ENCODE measurements at places on chromosomes 2 and 18.

GRCh38 chr2:240598311-240598911 is 11.9 kb downstream of the CAPN10 start:
- DNase-seq, result no peak

GRCh38 chr2:85088921-85089320 is 44.3 kb upstream of the TCF7L1 start:
- DNase-seq, result no peak

DNA sequence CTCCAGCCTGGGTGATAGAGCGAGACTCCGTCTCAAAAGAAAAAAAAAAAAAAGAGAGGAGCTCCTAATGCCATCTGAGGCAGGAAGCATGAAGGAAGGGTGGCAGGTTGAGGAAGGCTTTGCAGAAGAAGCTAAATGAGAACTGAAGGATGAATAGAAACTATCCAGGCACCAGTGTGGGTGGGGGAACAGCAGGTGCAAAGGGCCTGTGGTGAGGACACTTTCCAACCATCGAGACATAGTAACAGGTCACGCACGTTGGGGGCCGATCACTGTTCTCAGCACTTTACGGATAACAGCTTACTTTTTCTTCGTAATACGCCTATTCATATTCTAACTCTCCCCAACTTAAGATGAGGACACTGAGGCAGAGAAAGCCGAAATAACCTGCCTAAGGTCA is 58.4 kb downstream of the NGEF start:
- DNase-seq, result no peak

DNA sequence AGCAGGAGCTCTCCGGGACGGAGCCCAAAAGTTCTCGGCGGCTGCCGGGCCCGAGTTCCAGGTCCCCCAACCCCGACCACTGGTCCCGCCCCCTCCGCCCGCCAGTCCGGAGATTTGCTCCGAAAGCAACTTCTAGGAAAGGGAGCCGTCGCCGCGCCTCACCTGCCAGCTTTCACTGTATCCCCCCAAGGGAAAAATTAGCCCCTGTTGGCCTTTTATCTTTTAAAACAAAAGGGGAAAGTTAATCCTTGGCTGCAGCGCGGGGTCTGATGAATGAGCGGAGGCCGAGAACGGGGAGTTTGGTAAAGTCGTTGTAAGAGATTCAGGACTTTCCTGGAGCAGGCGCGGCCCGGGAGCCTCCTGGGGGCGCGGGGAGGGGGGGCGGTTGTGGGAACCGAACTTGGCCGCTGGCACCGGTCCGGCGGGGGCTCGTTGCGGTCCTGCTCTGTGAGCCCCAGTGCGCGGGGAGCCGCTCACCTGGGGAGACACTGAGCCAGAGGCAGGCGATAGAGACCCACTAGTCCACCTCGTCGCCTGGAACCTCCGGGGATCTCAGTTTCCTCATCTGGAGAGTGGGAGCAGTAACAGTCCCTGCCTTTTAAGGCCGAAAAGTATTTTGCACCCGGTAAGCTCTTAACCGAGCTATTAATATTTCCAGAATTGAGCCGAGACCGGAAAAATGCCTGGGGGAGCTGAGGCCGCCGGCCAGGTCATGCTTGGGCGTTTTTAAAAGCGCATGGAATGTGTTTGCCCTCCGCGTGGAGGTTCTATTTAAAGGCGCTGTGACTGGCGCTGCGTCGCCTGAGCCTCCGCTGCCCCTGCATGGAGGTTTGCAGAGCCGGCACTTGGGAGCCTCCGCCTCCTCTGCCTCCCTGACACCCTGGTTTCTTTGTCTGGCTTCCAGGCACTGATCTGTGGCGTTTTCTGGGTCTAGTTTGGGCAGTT is 1.1 kb downstream of the EFHD1 start:
- DNase-seq, result no peak

DNA sequence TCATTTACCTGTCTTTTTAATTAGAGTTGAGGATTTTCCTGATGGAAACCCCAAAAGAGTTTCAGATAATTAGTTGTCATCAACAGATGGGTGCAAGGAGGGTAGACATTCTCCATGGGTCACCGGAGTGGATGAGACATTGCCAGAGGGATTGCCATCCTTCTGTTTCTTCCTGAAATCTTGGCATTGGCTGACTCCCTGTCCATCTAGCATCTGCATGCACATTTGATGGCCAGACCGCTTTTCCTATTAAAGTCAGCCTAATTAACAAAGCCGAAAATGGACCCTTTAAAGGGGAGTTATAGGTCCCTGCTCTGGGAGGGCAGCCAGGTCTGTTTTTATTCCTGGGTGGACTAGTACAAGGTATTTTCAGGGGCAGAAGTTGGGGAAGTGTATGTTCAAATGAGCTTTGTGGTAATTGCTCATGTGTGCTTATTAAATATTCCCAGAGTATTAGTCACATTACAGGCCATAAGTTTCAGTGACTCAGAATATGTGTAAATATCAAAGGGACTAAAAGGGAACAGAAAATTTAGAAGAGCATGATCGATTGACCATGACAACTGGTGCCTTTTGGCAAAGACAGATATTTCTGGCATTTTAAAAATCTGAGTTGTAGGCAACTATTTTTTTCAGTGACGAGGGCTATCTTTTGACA is 209.8 kb downstream of the PHLPP1 start:
- no peak for DNase-seq

GRCh38 chr2:225025917-225026571 is 16.2 kb downstream of the DOCK10 start:
- DNase-seq, result no peak

DNA sequence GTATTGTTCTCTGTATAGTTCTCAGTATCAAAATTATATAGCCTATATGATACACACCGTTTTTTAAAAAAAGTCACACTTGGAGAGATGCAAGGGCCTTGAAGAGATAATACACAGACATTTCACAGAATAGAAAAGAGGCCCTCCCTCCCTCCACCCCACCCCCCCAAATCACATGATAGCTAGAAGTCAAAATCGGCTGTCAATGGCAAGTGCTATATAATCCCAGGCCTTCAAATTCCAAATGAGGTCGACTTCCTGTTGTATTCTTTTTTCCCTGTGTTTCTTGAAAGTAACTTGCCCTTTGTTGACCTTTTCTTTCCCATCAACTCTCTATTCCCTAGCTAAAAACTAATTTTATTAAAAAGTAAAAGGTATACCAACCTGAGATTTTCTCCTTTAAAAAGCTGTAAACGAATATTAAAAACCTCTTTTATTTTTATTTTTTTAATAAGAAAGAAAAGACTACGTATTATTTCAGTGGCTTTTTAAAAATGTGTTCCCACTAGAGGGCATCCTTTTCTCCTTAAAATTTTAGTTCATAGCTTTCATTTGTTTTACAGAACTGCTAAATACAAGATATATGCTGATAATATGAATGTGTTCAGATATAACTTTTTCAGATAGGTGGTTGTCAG is 46.6 kb downstream of the KCMF1 start:
- no peak for DNase-seq

GRCh38 chr2:100784681-100785080 is 35.3 kb upstream of the NPAS2 start:
- DNase-seq, result no peak

DNA sequence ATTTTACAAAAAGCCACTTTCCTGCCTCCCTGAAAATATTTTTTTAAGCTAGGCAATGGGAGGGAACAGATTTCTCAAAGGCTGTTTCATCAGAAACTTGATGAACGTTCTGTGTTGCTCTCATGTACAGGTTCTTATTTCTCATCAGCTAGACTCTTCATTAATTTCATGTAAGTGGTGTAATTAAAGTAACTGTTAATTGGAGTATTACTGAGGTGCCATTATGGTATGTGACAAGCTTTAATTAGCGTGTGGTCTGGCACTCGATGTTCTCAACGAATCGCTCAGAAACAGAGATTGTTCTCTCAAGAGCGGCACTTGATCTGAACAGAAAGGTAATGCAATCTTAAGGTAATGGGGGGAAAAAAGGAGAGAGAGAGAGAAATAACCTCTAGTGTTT is 81.9 kb upstream of the MYCN start:
- no peak for DNase-seq

DNA sequence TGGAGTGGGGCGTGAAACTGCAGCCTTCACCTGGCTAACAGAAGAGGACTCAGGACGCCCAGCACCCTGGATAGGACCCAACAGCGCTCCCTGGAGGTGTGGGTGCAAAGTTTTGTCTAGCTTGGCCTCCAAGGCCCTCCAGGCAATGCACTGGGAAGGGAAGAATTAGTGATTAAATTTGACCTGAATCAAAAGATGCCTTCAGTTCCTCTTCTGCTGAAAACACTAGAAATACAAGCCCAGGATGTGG is 779 bp upstream of the TRIB2 start:
- DNase-seq, result no peak

DNA sequence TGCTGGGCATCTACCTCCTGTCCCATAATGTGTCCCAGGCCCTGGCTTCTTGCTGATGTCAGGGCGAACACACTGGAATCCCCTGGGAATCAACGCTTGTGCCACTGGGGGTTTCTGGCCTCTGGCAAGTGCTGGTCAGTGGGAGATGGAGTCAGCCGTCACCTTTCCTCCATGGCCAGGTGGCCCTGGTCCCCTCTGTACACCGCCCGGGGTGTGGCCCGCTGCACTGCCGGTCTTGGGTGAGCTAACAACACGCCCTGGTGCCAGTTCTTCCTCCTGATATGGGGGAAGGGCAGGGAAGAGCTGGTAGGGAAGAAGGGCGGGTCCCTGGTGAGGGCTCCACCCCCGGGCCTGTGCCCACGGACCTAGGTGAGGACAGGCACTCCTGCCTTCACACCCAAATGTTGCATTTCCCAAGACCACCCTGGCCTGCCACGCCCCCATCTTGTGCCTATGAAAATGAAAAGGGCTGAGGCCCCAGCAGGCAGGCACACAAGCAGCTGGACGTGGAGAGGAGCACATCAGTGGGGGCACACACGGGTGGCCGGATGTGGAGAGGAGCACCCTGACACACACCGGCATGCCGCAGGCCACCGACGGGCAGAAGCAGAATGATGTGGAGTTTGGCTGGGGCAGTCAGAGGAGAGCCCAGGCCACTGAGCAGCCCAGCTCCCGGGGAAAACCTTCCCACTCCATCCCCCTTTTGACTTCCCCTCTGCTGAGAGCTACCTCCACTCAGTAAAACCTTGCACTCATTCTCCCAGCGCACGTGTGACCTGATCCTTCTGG is 140.5 kb downstream of the ASB1 start:
- DNase-seq, result no peak

DNA sequence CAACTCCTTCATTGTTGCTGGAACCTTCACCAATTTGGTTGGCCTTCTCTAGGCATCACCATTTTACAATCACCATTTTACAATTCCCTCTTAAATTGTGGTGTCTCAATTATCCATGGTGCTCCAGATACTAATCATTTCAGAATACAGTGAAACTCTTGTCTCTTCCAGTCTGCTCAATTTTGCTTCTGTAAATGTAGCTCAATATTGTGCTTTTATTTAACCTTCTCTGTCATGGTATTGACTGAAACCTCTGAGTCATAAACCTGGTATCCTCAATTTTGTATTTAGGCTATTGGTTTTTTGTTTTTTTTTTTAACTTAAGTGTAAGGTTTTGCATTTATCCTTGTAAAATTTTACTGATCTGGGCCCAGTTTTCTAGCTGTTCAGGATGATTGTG is 16.1 kb downstream of the STRADB start:
- no peak for DNase-seq

DNA sequence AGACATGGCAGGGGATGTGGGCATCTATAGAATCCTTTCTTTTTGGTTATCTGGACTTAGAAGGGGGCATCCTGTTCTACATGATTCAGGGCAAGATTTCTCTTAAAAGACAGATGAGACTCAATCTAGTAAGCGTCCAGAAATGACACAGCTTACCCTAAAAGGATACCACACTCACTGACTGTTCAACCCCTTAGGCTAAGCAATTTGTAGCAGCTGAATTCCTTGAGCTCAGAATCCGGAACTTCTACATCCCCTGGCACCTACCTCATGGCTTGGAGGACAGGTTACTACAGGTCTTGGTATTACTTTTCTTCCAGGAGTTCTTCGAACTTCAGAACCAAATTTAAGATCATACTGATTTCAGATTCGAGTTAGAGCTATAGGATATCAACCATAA is 138.4 kb downstream of the LAMA3 start:
- DNase-seq, result no peak

GRCh38 chr2:239268549-239268948 is 132.3 kb downstream of the HDAC4 start:
- no peak for DNase-seq

DNA sequence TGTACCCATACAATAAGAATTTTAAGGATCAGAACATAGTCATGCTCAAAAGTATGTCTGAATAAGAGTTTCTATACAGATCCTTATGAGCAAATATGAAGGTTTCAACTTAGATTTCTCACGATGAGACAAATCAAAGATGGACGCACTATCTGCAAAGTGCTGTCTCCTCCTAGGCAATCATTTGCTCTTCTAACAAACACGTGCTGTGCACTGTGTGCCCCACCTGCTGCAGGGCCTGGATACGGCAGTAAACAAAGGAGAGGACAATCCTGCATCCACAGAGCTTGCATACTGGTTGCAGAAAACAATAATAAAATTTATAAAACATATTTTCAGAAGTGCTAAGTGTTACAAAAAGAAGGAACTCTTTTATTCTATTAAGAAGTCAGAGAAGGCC is 39.9 kb upstream of the KIDINS220 start:
- no peak for DNase-seq

DNA sequence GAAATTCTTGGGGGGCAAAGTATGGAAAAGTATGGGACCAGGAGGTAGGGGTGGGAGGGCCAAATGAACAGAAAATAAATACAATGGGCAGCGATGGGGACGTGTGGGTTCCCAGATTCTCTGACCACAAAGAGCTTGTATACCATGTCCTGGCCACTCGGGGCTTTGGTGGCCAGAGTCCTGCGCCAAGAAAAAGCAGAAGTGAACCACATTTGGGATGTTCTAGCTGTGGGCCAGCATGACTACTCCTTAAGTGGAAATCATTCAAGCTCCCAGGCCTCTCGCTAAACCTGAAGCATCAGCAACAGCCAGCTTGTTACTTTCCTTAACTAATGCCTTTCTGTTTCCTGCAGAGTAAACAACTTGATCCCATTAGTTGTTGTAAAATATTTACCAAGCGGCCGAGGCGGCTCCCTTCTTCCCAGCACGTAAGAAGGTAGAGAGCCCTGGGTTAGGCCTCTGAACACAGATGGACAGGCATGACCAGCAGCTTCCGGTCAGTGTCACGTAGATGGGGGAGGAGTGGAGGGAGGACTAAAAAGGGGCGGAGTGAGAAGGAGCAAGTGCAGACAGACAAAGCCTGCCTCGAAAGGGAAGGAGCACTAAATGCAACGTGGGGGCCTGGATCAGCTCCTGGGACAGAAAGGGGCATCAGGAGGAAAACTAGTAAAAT is 88.2 kb downstream of the GALNT14 start:
- no peak for DNase-seq

- no peak for DNase-seq
These were observed 818.1 kb downstream of the SLC4A3 start for GRCh38 chr2:220445429-220446105.

GRCh38 chr2:11367170-11367730 is 22.8 kb upstream of the ROCK2 start:
- no peak for DNase-seq

- no peak for DNase-seq
These were observed 65.7 kb upstream of the SERPINE2 start for GRCh38 chr2:224104668-224105386.

- DNase-seq, result no peak
These were observed 118.8 kb downstream of the ABCA12 start for GRCh38 chr2:215019521-215020145.

All from iPS DF 19.7 (cell line).